T1000 (cell line): ENCODE measurements at places on chromosomes 11 and 22.

GRCh38 chr11:1548221-1549070 is 23.6 kb downstream of the DUSP8 start:
- DNase-seq = no peak

DNA sequence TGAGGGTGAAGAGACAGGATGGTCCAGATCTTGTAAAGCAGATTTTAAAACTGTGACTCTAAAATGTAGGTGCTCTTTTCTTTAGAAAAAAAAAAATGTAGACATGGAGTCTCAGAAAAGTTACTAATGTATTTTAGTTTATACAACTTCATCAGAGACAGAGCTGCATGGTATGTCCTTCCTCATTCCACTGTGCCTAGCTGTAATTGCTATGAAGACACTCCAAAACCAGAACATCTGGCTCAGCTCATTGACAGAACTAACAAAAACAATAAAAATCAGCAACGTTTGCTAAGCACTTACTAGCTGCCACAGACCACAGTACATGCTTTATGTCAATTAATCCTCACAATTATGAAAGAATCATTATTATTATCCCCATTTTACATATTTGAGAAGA is 160.7 kb downstream of the BARX2 start:
- DNase-seq = no peak

GRCh38 chr11:77724636-77725035 is 87.0 kb upstream of the CLNS1A start:
- DNase-seq = no peak

GRCh38 chr22:23519442-23520157 is 60.5 kb downstream of the IGLL1 start:
- DNase-seq = no peak

GRCh38 chr11:117506971-117507370 is 179.3 kb downstream of the CEP164 start:
- no peak for DNase-seq

DNA sequence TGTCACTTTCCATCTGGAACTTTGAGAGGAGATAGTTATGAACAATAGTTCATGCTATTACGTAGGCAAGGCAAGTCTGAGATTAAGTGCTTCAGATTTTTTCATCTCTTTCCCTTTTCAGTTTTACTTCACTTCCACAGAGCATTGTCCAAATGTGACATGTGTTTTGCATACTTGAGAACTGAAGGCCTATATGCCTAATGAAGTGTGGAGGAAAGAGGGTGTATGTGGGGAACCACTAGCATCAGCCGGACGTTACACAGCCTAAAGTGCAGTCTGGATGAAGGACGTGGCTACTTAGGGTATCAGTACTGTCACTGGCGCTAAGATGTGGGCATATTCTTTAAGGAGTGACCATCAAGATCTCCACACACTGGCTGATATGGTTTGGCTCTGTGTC is 26.2 kb downstream of the FANCF start:
- DNase-seq = no peak

- no peak for DNase-seq
Measured at GRCh38 chr11:60634126-60634525, 65.3 kb upstream of the MS4A8 start.

DNA sequence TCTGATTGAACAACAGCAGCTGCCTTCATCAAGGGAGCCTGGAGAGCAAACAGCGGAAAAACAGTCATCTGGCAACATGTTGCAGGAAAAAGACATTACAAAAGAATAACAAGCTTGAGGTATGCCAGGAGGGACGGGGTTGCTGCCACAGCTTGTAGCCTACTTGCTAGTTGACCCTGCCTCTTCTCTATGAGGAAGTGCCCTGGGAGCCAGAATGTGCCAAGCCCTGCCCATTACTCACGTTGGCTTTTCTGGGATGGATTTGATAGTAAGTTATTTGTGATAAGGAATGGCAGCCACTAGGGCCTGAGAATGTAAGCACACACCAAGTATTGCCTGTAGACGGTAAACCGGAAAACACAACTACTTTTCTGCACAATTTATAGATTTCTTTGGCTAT is 113.5 kb upstream of the KIRREL3 start:
- no peak for DNase-seq

DNA sequence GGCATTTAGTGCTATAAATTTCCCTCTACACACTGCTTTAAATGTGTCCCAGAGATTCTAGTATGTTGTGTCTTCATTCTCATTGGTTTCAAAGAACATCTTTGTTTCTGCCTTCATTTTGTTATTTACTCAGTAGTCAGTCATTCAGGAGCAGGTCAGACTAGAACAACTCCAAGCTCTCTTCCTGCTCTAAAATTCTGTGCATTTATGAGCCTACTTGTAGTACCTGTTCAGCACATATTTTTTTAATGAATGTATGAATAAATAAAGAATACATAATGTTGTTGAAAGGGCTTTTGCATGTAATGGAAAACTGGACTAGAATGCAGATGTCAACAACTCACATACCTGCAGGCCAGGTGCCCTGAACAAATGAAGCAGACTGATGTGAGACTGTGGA is 13.7 kb upstream of the HEPHL1 start:
- no peak for DNase-seq

DNA sequence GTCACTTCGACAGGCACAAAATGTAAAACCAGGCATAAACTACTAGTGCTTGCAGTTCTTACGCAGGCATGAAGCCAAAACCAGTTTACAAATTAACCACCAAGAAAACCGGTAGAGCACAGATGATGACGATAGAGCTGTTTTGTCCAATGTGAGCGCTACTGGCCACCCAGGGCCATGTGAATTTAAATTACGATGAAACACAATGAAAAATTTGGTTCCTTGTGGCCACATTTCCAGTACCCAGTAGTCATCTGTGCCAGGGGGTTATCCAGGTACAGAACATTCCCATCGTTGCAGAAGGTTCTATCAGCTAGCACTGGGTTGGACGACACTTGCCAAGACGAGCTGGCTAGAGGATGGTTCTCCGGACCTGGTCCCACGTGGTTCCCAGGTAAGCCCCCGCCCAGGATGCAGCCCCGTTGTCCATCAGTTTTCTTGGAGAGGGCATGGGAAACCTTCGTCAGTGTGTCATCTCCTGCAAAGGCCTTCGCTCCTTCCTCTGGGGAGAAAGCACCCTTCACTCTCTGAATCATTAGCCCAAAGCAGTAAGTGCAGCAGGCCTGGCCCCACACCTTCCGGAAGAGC is 1.1 kb upstream of the CD81 start:
- DNase-seq = no peak

DNA sequence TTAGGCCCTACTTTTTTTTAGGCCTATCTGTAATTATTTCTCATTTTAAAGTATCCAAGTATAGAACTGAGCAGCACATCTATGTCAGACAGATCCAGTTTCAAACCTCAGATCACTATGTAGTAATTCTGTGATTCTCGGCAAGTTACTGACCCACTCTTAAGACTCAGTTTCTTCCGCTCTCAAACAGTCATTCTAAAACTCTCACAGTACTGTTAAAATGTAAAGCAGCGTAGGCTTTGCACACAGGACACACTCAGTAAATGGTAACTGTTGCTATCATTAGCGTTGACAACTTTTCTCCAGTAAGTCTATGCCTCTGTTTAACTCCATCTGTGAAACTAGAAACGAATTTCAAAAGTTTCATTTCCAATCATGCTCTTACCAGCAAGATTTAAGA is 277.1 kb downstream of the TTC28 start:
- DNase-seq = no peak

DNA sequence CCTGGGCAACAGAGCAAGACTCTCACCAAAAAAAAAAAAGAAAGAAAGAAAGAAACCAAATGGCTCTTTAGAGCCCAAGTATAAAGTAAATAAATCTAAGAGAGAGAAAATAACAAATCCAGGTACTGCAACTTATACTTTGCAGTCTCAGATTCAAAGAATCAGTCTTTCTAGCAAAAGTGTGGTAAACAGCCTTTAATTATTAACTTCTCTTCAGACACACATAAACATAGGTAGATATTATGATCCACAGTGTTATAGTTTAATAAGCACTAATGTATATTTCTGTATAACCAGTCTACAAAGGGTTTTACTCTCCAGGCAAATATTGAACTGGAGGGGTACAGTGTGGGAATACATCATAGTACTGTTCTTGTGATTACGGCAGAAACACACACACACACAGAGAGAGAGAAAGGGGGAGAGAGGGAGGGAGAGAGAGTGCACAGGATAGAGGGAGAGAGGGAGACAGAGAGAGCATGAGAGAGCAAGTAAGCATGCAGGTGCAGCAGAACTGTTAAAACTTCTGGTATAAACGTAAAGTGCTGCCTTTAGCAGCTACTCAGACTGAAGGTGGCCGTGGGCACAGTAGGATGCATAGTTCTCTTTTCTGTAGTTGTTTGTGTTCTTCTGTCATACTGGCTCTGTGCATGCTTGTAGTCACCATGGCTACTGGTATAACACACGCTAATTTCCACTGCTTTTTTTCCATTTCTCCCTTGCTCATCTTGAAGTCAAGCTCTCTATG is 32.3 kb downstream of the MTMR2 start:
- DNase-seq = no peak

GRCh38 chr11:115290893-115291292 is 213.3 kb downstream of the CADM1 start:
- no peak for DNase-seq

DNA sequence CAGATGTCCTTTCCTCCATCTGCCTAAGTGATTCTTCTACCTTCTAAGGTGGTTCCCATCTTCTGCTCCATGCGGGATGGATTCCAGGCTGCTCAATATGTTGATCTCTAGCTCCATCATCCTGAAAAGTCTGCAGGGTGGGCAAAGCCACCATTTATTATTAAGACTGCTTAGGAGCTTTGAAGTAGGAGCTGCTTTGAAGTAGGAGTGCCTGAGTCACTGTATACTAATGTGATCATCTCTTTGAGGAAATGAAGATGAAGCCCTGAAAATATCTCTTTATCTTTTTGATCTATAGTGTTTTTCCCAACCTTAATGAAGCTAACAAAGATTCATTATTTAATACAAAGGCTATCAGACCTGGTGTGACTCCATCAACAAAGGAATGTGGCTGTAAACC is 13.1 kb downstream of the HEPHL1 start:
- no peak for DNase-seq

DNA sequence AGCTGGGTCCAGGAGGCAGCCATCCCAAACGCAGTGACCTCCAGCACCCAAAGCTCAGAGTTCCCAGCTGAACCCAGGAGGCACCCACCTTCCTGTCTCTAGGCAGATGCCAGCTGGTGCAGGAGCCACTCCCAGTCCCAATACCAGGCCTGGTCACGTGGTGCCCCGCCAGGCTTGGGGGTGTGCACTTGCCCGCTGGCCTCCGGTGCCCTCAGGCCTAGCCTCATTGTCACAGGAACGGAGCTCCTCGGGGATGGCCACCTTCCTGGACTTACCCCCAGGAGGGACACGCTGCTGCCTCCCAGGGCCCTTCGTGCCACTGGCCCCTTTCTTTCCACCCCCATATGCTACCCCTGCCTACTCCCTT is 4.6 kb downstream of the BID start:
- DNase-seq = no peak

- DNase-seq = no peak
Measured at GRCh38 chr11:3955299-3955665, 99.8 kb downstream of the STIM1 start.

DNA sequence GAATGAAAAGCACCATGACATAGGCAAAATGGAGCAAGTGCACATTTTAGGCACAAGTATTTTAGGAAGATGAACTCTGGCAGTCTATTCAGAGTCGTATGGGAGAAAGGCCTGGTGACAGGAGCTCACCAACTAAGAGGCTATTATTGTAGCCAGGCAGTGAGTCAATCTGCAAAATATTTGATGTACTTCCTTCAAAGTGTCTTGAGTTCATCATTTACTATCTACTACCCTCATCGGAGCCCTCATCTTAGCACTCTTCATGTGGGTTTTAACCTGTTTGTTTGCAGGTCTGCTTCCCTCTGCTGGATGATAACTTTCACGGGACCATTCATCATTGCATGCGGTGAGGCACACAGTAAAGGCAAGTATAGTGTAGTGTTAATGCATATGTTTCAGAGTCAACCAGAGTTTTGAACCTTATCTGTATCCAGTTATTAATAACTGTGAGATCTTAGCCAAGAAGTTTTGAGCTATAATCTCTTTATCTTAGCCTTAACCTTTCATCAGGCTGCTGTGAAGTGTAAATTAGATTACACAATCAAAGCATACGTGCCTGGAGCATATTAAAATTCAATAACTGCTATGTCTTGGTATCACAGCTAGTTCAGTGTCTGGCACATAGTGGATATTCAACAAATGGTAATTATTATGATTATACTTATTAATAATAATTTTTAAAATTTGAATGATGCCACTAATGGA is 70.9 kb upstream of the SC5D start:
- no peak for DNase-seq

GRCh38 chr22:25362883-25363240 is 143.4 kb downstream of the CRYBB2 start:
- DNase-seq = no peak

GRCh38 chr11:119169282-119169719 is 776 bp downstream of the NLRX1 start:
- DNase-seq = no peak

- DNase-seq = no peak
Measured at GRCh38 chr11:46381819-46382645, 563 bp downstream of the MDK start.

DNA sequence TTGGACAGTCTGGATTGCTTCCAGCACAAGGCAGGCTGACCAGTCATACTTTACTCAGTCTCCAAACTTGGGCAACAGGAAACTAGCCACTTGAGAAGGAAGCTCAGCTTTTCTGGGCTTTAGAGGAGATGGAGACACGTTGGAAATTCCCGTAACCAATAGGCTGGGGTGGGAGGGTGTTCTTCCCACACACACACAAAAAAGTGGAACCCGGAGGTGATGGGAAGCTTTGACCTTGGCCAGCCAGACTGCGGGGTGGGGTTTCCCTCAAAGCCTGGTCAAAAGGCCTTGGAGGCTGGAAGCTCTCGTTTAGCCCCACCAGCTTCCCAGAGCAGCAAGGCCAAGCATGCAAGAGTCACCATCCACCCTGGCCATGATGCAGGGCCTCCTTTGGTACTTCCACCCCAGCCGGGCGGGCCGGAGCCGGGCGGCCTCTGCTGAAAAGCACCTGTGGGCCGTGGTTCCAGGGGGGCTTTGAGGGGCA is 126.2 kb downstream of the BCR start:
- DNase-seq = no peak
